Fibroblast of mammary gland (primary cell): ENCODE measurements at places on chromosomes 3 and 15.

- no peak for DNase-seq
Observed at GRCh38 chr3:11755276-11755675, 91.4 kb downstream of the TAMM41 start.

- peak; percentile 48 for DNase-seq
Observed at GRCh38 chr3:185253645-185254410, at the start of gene EHHADH. Gene EHHADH (minus strand): TSS chr3:185254049. CDS start chr3:185254022, 27 bp downstream.

- DNase-seq: no peak
Observed at GRCh38 chr3:4841225-4841624, 138.0 kb upstream of the BHLHE40 start.

DNA sequence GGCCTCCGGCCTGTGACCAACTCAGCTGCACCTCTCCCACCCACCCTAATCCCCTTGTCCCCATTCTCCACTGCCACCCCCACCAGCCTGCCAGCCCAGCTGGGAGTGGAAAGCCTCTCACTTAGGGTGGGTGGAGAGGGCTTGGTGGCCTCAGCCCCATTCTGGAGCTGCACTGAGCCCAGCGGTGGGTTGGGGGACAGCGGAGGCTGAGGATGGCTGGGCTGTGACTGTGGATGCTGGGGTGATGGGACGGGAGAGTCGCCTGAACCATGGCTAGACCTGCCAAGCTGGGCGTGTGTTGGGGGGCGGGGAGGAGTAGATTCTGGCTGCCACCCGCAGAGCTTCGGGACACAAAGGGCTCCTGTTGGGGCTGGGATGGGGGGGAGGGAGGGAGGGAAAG, 1.8 kb downstream of the CLCN2 start:
- DNase-seq: no peak

DNA sequence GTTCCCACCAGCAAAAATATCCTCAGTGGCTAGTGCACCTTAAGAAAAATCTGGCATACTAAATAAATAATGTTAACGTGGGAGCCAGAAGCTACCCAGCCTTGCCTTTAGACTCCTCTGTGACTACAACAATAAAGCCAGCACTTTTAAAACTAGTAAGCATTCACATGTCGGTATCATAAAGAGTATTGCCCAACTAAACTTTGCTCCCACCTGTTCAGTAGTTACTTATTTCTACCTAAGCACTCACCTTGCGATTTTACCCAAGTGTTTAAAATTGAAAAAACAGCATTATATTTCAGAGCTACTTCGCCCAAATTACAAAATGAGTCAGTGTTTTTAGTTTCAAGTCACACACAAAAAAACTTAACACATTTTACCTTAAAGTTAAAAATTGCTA, 12.8 kb downstream of the ALDH1L1 start:
- no peak for DNase-seq

DNA sequence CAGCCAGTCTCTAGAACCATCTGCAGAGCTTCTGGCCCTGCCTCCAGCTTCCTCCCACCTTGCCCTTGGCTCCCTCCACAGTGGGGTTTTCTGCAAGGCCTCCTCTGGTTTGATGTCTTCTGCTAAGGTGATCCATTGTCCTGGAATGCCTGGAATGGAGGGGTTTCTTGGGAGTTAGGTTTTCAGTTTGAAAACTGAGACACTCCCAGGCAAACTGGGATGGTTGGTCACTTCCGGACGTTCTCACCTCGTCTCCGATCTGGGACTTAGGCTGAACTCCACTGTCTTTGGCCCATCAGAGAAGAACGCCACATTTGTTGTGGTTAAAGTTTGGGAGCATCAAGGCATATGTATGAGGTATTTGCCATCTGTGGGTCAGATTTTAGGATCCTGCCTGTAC, 77.4 kb upstream of the KLHL25 start:
- no peak for DNase-seq

GRCh38 chr3:106578911-106579310, 710.1 kb upstream of the CBLB start:
- peak; percentile 60 for DNase-seq

DNA sequence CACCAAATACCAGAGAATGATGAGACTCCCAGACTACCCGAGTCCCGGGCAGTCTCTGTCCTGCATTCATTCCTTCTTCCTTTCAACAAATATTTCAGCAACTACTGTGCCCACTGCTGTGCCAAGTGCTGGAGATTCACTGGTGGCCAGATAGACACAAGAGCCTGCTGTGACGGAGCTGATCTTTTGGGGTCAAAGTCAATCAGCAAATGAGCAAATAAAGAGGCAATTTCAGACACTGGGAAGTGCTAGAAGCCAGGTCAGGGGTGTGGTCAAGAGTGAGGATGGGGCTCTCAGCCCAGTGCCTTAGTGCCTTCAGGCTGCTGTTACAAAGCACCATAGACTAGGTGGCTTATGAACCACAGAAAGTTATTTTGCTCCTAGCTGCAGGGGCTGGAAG, 104.9 kb upstream of the IQSEC1 start:
- DNase-seq: no peak

- no peak for DNase-seq
Observed at GRCh38 chr3:86244905-86245304, 746.0 kb downstream of the VGLL3 start.

GRCh38 chr15:29636140-29636539, 186.1 kb downstream of the TJP1 start:
- no peak for DNase-seq

GRCh38 chr15:68471541-68471940, 39.6 kb upstream of the ITGA11 start:
- DNase-seq: peak; percentile 31

- peak; percentile 5 for DNase-seq
Observed at GRCh38 chr3:46368569-46368968, 2.2 kb upstream of the CCR5 start.

DNA sequence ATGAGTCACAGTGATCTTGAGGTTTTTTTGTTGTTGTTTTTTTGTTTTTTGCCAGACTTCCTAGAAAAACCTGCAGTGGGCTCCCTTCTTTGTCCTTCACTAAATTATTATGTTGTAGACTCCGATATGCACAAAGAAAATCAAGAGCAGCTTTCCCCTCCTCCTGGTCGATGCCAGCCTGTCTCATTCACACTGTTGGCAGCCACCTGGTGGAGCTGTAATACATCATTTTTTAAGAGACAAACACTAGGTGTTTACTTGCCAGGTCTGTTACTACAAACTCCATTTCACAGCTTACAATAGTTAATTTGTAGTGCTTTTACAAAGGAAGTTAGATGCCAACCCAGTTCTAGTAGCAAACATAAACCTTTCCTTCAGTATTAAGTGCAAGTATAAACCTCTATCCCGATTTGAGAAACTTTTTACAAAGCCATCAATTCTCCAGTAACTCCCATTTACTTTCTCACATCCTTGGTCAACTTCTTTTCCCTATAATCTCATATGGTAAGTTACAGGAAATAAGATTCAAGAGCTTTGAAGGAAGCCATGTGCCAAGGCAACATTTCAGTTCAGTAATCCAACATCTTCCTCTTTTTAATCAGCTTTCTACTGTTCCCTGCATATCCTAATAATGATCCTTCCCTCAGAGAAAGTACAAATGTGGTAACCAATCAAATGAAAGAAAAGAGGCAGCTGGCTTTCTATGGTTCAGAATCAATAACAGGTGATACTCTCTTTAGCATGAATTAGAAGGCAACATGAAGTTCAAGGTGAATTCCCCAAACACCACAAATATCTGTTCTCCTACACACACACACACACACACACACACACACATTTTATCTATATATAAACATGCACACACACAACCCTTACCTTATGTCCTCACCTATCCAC, 14.0 kb downstream of the AAGAB start:
- DNase-seq: no peak

DNA sequence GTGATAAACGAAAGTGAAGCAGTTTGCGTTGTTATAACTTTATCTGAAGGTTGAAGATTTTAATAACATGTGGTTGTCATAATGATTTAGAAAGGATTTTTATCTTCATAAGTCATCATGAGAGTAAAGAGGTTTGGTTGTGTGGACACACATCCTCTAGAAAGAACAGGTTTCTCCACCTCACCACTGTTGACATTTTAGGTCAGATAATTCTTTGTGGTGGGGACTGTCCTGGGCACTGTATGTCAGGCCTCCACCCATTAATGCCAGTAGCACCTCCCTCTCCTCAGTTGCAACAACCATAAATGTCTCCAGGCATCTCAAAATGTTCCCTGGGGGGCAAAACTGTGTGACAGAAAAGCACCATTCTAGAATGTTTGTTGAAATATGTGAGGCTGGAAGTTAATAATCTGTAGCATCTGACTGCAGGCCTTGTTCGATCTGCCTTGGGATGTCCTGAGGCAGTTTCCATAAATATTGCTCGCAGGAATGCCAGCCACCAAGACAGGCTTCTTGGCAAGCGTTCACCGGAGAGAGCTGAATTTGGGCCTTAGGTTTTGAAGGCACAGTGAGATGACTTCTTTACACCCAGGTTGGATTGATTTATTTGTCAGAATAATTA, 100.1 kb downstream of the ADAMTSL3 start:
- DNase-seq: no peak

- no peak for DNase-seq
Observed at GRCh38 chr15:68239025-68239424, 9.5 kb upstream of the CLN6 start.

GRCh38 chr3:4565809-4566501, 72.8 kb downstream of the ITPR1 start:
- no peak for DNase-seq

DNA sequence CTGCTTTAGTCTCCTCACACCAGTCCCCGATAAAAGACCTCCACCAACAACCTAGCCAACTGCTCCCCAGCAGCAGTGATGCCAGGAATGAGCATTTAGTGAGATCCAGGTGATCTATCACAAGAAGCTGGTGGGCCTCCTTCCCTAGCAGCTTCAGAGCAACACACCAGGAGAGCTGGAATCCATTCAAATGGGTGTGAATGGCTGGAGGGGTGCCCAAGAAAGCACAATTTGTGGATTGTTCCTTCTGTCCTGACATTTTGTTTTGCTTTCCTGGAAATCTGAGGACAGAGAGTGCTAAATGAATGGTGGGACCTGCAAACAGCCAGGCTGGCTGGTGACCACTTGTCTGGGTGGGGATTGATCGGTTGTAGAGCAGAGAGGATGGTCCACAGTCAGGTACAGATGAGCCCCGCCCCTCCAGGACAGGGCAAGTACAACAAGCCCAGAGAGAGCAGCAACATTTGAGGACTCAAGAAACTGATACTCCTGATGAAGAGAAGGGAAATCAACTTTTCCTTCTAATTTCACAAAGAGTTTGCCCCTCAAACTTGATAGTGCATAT, 316.8 kb downstream of the VPS13C start:
- no peak for DNase-seq

DNA sequence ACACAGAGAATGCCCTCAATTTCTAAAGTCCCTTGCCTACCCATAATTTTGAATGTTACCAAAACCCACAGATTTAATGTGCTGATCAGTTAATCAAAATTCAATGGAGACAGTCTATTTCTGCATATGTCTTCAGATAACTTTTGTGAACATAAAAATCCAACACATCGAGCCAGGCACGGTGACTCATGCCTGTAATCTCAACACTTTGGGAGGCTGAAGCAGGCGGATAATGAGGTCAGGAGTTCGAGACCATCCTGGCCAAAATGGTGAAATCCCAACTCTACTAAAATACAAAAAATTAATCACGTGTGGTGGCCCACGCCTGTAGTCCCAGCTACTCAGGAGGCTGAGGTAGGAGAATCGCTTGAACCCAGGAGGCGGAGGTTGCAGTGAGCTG, 49.3 kb downstream of the PEAK1 start:
- DNase-seq: peak; percentile 12

- peak; percentile 18 for DNase-seq
Observed at GRCh38 chr15:96564546-96564945, 234.0 kb downstream of the NR2F2 start.

DNA sequence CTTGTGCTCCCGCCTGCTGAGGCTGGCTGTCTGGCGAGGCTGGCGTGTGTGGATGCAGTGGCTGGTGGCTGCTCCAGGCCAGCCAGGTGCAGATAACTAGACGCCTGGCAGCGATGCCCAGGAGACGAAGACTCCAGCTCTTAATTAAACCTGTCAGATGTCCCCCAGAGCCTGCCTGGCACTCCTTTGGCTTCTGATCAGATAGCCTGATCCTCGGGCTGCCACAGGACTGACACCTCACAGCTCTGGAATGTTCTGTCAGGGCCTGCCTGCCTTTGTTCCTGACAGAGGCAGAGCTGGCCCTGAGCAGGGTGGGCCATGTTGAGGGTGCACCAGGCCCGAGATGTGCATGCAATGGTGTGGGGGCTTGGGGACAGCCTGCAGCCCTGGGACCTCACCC, 36.5 kb downstream of the PLXNA1 start:
- peak; percentile 16 for DNase-seq

GRCh38 chr15:46858150-46858549, 859.2 kb upstream of the SEMA6D start:
- no peak for DNase-seq

DNA sequence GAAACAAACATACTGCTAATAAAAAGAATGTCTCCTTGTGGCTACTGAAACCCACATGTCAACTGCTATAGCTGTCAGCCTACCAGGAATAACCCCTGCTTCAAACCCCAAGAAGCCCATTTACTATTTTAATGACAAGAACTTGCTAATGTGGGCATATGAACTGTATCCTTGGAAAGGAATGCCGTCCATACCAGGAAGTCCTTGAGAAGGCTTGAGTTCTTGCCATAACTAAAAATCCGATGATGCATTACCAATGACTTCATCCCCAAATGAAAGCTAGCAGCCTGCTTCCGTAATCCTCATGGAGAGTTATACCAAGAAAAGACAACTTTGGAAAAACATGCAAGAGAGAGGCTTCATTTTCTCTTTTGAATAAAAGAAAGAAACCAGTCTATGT, 34.8 kb downstream of the MINDY4B start:
- peak; percentile 40 for DNase-seq

DNA sequence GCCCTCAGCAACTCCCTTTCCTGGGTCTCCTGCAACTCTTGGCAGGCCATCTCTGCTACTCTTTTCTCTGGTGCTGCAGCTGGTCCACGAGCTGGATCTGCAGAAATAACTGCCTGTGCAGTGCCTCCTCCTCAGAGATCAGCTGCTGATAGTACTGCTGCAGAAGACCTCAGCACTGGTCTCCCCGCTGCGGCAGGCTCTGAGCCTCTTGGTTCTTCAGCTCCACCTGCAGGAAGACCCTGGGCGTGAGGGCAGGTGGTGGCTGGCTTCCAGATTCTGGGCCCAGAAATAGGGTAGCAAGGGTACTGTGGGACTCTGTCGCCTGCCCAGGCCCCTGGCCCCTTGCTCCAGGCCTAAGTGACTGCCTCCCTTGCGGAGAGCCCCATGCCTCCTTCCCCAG, 79.7 kb upstream of the C2CD4B start:
- DNase-seq: no peak

DNA sequence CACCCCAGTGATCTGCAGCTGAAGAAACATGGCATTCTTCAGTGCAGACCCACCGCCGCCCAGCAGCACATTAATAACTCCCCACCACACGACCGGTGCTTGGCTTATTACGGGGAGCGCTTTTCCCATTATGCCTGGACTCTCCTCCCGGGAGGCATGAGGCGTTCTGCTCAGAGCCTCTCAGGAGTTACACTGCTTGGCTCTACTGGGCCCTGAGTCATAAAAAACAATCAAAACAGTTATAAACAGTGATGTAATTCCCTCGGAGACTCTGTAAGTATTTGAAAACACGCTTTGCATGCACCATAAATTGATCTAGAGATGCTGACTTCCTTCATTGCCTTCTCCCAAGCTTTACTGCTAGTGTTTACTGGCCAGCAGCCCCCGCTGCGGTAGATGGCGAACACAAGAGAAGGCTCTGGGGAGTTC, 77.1 kb upstream of the SNRPA1 start:
- peak; percentile 67 for DNase-seq

- DNase-seq: no peak
Observed at GRCh38 chr15:32842081-32842480, 124.3 kb downstream of the GREM1 start.
